ENCODE measurements at places on chromosomes 3 and 15.

DNA sequence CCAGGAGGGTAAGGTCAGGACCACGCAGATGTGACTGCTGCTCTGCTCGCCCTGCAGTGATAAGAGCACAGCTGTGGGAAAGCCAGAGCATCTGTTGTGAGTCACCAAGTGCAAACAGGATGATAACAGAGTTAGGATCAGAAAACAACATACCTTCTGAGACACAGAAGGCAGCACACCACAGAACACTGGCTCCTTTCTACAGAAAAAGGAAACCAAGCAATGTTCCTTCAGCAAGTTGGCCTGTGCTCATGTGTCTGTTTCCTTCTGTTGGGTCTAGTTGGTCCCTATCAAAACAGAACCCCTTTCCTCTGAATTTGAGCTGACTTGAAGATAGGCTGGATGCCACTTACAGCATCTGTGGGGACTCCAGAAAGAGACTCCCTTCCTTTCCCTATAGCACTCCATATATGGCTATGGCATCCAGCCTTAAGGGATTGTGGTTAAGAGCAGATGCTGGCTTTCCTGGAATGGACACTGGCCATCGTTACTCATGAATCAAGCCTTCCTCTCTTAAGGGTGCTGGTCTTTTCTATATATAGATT lies 440.7 kb upstream of the THBS1 start:
- DNase-seq: no peak

DNA sequence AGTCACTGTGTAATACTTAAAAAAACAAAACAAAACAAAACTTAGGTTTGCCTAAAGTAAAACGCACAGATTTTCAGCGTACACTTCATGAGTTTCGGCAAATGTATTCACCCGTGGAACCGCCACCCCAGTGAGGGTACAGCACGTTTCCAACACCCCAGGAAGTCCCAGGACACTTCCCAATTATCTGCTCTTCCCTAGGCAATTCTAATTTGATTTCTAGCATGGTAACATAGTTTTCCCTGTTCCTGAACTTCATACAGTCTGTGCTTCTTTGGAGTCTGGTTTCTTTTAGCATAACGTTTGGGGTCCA lies 497 bp upstream of the CLASP2 start:
- no peak for DNase-seq

- no peak for DNase-seq
Measured at GRCh38 chr15:78195735-78196201, 38.6 kb downstream of the ACSBG1 start.

- DNase-seq: no peak
Measured at GRCh38 chr3:126945171-126945721, 37.7 kb upstream of the PLXNA1 start.

DNA sequence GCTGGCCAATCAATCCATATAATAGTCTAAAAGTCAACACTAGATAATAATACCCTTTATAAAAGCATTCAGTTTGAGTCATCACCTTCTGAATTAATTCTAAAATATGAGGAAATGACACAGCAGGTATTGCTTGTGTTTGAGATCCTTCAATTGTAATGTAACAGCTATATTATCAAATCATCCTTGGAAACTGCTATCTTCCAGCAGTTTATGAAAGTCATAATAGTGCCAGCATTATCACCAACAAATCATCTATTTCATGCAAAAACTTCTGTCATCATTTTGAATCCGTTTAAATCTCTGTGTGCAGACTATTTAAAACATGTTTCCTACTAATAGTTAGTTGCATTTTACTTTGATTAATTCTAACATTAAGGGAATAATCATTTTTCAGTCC lies 468.7 kb downstream of the CADM2 start:
- peak; percentile 51 for DNase-seq

DNA sequence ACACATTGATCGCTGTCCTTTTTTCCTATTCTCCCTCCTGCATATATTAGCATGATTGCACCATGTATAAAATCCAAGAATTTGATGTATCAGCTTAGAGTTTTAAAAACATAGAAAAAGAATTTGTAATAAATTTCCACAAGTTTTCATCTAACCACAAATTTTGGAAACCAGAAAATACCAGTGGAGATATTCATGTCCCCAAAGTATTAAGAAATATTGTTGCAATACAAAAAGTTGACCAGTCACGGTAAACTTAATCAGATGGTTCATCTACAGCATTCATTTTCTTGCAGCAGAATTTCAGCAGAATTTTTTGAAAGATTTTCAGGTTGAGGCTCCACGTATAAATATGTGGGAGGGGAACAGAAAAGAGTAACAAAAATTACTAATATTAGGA lies 500.9 kb upstream of the MDFIC2 start:
- DNase-seq: no peak

DNA sequence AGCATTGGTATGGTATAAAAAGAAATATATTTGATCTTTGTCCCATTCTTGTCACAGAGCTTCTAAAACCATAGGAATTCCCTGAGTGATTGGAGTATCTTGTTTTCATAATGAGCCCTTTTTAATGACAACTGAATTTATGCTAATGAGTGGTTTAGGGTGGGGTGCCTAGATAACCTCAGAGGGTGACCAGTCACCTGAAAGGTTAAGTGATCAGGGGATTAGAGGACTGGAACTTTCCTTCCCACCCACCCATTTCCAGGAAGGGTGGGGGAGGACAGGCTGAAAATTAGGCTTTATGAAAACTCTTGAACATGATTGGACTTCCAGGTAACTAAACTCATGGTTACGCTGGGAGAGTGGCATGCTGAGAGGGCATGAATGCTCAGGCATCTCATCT lies 8.5 kb downstream of the MFN1 start:
- no peak for DNase-seq

- no peak for DNase-seq
Measured at GRCh38 chr3:96959474-96959873, 145.1 kb downstream of the EPHA6 start.

DNA sequence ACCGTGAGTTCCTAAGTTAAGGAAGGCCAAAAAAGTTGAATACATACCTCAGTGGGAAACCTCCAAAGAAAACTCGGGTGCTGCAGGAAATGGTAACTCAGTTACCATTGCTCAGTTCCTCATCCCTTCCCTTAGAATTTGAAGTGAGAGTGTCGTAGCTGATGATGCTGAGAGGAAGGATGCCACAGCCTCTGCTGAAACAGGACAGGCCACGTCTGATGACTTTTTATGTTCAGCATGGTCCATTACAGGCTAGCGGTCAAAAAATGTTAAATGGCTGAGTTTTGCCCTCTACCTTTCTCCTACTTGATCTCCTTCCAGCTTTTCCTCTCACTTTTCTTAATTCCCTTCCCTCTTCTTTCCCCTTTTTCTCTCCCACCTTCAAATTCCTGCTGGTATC lies 135.5 kb downstream of the GHSR start:
- DNase-seq: no peak

DNA sequence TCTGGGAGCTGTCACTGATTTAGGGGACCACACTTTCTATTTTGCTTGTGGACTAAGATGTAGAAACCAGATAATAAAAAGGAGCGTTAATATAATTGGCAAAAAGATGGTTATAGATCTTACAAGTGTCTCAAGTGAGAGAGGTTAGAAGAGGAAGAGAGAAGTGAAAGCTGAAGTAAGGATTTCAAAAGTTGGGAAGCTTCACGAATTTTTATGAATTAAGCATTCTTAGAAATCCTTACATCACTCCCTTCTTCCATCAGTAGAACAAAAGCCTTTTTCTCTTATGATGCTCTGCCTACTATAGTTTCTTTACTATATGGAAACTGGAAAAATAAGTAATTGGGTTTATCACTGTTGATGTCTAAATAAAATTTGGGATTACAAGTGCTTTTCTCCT lies 146.5 kb downstream of the FNDC3B start:
- DNase-seq: no peak

DNA sequence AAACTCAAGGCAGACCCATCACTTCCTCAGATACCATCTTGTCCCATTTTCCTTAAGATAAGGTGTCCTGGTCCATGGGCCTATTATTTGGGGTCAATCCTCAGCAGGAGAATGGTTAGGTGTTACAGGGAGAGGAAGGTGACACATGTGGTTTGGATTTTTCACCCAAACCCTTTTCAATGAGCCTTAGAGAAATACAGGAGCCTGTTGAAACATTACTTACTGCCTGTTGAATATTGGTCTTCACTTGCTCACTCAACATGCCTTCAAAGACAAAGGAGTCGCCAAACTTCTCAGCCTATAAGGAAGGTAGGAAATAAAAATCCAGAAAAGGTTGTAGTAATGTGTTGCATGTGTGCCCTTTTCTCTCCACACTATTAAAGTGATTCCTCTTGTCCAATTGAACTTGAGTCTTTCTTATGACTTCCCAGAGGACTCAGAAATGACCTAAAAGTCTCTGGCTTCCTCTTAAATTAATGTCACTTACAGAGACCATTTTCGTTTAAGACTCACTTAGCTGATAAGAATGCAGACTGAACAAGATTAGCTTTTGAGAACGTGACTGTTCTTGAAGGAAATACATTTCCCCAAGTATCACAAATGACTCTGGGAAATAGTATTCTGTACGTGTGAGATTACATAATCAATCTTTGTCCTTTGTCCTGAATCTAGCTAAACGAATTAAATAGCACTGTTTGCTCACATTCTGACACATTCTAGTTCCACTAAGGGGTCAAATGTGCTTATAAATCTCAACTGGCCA lies 17.8 kb downstream of the SUMF1 start:
- no peak for DNase-seq

DNA sequence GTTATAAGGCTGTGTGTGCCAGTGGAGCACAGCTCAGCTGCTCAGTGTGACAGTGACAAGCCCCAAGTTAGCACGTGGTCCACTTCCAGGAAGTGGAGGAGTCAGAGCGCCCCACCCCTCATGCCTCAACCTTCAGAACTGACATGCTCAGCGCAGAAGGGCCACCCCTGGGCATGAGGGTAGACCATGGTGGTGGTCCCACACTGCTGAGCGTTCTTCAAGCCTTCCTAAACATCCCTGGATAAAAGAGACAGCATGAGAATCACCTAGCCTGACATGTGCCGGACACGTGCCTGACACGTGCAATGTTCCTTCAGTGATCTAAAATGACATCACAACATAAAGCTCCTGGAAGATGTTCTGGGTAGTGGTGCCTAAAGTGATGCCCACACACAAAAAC lies 16.8 kb downstream of the ATP10A start:
- no peak for DNase-seq

DNA sequence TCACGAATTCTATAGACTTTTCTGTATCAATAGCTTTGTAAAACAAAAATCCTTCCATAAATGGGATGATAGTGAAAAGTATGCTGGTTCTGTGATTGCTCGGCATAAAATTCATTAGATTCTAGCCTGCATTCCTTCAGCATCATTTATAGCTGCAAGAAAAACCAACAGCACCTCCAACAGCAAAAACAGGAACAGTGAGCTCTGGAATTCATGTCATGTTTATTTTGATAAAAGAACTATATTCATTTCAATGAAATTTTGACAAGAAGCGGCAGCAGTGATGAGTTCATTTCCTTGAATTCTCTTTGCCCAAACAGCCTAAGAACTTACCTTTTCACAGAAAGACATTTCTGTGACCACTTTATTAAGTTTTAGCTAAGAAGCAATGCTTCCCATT lies 515.2 kb upstream of the CCDC54 start:
- DNase-seq: no peak

DNA sequence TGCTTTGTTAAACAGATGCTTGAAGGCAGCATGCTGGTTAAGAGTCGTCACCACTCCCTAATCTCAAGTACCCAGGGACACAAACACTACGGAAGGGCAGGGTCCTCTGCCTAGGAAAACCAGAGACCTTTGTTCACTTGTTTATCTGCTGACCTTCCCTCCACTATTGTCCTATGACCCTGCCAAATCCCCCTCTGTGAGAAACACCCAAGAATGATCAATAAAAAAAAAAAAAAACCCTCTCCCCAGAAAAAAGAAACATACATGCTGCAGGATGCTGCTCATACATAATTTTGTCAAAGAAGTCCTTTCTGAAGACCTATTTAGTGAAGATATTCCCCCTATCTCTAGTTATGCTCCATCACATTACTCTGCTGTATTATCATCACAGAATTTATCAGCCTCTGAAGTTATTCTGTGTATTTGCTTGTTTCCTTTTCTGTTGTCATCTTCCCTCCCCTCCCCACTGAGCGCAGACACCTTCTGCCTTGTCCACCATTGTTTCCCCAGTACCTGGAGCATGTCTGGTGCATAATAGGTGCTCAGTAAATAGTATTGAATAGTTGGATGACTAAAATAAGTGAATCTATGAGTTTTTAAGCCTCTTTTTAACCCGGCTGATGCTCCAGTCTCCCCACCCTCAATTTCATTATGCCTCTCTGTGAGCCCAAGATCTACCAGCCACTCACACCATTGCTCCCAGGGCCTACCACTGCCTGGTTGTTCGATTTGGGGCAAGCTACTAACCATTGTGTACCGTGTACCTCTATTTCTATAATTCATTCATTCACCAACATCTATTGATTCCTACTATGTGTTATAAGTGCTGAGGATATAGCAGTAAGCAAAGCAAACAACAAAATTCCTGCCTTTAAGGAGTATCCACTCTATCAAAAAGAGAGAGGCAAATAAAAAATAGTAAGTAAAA lies 4.0 kb upstream of the TM4SF1 start:
- DNase-seq: no peak

- no peak for DNase-seq
Measured at GRCh38 chr3:11826628-11827265, 19.9 kb downstream of the TAMM41 start.

DNA sequence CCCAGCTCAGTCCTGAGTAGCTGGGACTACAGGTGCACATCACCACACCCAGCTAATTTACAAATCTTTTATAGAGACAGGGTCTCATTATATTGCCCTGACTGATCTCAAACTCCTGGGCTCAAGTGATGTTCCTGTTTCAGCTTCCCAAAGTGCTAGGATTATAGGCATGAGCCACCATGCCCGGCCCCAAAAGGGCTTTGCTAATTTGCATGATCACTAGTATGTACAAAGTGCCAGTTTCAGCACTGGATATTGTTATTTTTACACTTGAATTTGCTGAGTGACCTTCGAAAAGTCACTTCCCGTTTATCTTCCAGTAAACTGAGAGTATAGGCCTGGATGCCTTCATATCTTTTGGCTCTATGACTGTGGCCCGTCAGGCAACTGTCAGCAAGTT lies 12.2 kb downstream of the CLN6 start:
- DNase-seq: no peak

- DNase-seq: no peak
Measured at GRCh38 chr15:100802421-100803170, 77.0 kb upstream of the ALDH1A3 start.

GRCh38 chr15:64361259-64361658 lies 5.3 kb upstream of the CSNK1G1 start:
- DNase-seq: no peak

DNA sequence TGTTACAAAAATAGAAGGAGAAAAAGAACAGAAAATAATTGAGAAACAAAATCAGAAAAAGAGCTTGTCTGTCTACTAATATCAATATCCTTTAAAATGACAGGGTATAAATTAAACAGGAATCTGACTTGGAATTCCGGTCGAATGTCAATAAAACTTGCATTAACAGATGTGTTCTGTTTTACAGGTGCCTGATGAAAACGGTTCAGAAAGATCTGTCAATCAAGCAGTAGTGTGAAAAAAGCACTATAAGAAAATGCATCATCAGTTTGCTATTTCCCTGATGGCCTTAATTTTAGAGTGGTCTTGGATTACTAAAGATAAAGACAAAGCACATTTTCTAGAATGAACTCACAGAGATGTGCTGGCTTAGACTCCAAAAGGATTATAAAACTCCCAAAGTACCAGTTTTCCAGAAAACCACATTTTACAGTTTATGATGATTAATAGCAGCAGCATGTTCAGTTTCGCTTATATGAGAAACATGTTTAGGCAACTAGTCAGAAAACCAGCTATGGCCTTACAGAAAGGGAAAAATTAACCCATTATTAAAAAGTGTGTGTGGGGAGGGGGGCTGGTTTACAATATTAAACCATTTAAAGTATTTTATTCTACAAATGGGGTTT lies 8.2 kb upstream of the C3orf38 start:
- no peak for DNase-seq

Data from NCI-H1417 treated with DMSO at 0.1 percent for 48 hours (cell line).